ENCODE measurements at places on chromosomes 11 and 22.

DNA sequence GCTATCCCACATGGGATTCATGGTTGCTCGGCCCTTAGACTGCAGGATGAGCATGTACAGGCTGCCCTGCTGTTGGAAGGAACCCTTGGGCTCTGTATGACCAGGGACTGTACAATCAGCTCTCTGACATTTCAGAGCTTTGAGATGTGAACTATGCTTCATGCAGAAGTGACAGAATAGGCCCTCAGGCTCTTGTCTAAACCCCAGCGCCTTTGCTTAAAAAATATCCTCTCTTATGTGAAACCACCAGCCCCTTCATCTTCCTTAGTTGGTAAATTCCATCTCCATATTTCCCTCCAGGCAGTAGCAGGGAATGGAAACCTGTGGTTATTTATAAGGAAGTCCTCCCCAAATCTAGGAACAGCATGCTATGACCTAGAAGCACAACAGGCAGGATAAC, 78.9 kb upstream of the PLET1 start:
- DNase-seq: no peak

DNA sequence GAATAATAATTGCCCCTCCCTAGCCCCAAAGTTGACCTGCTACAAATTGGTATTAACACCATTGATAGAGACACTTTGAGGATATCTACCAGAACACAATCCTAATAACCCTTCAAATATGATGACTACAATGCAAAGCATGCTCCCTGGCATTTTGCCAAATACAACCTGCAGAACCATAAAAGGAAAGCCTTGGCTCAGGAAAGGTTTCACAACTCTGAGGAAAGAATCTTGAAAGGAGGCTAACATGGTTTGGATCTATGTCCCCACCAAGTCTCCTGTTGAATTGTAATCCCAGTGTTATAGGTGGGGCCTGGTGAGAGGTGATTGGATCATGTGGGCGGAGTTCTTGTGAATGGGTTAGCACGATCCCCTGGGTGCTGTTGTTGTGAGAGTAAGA, 140.4 kb upstream of the ARHGAP42 start:
- DNase-seq: no peak

DNA sequence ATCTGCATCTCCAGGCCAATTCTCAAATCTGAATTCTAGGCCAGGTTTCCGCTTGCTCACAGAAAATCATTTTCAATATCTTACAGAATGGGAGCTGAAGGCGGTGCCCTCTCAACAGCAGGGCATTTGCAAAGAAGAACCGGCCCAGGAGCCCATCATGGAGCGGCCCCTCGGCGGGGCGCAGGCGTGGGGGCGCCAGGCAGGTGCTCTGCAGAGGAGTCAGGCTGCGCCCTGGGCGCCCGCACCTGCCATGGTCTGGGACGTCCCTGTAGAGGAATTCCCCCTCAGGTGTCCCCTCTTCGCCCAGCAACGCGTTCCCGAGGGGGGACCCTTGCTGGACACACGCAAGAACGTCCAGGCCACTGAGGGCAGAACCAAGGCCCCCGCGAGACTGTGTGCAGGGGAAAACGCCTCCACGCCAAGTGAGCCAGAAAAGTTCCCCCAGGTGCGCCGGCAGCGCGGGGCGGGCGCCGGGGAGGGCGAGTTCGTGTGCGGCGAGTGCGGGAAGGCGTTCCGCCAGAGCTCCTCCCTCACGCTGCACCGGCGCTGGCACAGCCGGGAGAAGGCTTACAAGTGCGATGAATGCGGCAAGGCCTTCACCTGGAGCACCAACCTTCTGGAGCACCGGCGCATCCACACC, 11.5 kb downstream of the ZNF74 start:
- DNase-seq: no peak

GRCh38 chr11:86416494-86416893, 41.8 kb downstream of the CCDC81 start:
- DNase-seq: no peak

DNA sequence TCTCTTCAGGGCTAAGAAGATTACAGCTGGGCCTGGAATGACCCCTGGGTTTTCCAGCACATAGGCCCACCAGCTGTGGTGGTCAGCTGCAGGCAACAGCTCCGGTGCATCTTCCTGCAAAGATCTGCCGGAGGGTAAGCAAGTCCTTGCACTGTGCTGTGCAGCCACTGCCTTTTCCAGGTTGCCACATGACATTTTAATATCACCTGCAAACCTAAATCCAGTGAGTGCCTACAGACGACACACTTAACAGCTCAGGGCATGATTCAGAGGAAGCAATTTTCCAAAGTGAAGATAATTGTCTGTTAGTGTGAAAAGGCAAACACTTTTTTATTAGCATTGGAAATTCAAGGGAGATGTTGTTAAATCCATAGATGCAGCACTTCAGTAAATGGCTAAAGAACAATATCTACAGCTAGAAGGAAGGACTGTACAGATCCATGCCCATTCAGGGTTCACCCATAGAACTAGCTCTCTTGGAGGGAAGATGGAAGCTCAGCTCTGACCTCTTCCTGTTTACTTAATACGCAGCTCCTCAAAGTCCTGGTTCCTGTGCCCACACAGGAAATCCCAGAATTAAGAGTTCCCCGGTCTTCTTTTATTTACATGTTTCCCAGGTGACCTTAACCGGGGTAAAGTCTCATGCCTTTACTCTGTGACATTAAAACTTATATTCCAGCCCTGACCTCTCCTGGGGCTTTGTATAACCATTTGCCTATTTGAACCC, 13.3 kb upstream of the NRIP3 start:
- no peak for DNase-seq

DNA sequence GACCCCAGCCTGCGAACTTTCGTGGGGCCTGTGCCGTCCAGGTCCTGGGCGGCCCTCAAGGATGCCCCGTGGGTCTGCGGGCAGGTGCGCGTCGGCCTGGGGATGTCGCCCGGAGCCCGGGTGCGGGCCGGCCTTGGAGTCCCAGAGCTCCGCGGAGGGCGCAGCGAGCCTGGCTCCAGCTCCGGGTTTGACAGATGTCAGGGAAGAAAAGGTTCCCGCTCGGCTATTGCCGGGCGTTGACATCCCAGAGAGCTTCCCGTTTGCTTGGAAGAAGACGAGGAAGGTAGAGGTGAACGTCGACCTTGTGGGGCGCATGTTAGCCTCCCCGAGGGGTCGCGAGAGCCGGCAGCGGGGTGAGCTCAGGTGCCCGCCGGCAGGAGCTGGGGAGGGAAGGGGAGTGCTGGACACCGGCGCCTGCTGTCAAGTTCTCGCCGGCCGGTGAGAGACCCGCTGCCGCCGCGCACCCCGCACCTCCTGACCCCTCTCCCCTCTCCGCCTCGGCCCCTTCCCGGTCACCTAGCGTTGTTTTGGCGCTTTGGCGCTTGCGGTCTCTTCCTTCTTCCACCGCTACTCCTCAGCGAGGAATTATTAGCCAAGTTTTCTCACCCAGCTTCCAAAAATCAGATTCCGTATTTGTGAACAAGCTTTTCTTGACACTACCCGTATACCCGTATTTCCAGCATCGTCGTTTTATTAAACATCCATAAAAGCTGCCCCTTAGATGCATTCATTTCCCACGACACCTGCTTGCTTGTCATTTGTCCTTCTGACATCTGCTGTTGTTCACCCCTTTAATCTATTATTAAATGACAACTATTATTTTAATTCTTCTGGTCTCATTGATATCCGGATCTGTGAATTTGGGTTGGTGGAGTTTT, 1.3 kb downstream of the BMAL1 start:
- no peak for DNase-seq

DNA sequence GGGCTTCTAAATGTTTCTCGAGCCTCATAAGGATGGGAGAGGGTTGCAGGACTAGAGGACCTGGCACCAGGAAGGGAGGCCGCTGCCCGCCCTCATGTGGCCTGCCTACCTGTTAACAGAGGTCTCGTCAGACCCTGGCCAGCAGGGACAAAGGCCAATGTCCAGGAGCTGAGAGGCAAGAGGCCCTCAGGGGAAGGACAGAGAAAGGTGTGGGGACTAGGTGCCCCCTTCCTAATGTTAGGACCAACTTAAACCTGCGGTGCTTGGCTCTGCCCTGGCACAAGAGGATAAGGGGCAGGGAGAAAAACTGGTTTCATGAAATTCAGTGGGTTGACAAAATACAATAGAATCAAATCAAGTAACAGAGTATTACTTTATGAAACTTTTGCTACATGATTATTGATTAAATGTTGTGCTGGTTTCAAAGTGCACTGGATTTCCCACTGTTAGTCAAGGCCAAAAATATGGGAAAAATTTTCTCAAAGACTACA, 20.0 kb upstream of the SYT12 start:
- no peak for DNase-seq

DNA sequence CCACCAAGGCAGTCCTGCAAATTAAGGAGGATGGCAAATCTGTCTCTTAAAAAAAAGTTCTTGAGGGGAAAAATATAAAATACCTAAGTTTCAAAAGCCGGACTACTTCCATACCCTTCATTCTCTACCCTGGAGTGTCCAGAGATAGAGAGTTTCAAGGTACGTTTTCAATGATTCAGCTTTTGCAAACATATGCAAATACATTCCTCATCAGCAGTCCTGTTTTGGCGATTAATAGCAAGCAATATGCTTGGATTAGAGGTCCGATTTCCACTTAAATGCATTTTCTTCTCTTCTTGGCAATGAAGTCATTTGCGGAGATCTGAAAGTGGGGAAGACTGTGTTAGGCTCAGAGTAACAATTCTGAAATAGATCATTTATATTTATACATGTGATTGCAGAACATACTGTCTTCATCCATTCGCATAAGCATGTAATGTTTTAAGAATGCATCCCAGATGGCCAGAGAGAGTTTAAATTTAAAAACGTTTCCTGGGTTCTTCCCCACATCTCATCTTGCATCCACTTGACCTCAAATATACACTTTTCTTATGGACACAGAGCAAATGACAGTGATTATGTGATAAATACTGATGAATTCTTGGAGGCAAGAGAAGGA, 13.8 kb upstream of the TFIP11 start:
- DNase-seq: no peak

- DNase-seq: no peak
These were observed 19.1 kb downstream of the MPEG1 start for GRCh38 chr11:59193587-59194130.

DNA sequence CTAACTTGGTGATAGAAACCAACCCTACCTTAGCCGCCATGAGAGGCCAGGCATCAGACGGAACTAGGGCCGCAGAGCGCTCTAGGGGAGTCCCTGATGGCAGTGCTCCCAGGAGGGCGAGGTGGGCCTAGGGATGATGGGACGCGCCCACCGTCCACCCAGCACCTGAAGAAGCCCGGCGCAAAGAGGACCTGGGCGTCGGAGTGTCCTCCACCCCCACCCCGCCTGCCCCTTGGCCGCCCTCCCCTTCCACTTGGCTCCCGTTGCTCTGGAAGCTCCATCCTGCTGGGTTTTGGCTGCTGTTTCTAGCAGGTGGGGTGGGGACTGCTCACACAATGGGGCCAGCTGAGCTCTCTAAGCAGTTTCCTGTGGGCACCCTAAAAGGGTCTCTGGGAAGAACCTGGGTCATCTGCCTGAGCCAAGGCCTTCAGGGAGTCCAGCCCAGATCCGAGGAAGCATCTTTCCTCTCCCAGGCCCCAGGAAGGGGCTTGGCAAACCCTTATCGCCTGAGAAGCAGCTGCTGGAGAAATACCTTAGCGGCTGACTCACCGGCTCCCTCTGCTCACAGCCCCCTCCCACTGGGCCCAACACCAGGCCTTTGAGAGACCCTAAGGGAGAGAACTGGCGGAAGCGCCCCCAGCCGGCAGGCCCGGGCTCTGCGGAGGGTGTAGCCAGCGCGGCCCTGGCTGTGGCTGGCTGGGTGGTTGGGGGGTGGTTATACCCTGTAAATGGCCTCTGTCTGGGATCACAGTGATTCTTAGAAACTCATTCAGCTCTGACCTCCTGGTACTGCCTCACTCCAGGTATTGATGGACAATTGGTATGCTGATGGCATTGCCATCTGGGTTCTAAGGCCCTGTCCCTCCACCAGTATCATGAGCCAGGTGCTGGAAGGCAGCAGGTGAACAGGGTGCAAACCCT, 19.3 kb downstream of the CREB3L1 start:
- no peak for DNase-seq

DNA sequence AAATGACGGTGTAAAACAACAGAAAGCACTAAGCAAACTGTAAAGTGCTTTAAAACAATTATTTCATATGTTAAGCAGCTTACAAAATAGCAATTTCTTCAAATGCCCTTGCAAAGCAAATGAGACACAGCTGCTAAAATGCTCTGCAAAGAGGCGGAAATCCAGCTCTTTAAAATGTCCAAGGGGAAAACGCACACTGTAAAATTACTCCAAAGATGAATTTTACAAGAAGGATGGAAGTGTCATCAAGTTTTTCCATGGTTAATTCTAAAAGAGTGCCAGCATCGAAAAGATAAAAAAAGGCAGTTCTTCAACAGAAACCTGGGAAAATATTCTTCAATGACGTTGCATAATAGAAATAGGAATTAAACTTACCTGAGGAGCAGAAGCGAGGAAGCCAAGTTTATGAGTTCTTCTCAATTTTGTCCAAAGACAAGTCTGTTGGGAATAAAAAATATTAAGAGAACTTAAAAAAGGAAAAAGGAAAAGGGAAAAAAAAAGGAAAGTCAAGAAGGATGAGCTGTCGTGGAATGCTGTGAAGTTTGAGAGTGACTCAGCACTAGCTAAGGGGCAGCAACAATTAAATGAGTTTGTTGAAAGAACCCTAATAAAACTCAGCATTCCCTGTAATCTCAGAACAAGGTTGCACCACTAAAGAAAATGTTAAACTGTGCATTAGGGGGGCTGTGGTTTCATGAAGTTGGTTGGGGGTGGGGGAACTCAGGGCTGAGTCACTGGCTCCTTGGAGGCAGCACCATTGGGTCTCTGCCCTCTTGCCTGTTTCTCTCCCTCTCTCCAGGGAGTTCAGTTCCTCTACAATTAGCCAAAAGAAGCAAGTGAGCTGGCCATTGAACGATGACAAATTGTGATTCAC, 64.2 kb upstream of the BLID start:
- no peak for DNase-seq
